NCI-H187 treated with DMSO at 0.1 percent for 48 hours (cell line): ENCODE measurements at places on chromosomes 3 and 15.

GRCh38 chr3:13544293-13544831 lies 4.6 kb upstream of the FBLN2 start:
- no peak for DNase-seq

DNA sequence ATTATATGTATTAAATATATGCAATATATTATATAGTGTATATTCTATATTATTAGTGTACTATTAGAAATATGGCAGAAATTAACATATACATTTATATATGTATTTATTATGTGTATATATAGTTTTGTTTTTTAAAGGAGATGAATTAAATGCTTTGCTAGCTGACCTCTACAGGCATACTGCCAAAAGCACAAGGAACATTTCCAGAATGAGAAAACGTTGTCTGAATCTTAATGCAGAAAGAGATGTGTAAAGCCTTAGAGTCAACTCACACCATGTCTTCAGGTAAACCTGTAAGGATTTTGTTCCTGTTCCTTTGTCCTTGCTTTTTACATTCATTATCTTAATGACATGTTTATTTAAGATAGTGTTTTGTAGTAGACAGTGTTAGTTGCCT lies 111.9 kb downstream of the ST8SIA2 start:
- no peak for DNase-seq

- DNase-seq, result no peak
These were observed 29.0 kb upstream of the TBC1D21 start for GRCh38 chr15:73844356-73844755.

GRCh38 chr3:52615166-52615565 lies 70.5 kb downstream of the PBRM1 start:
- DNase-seq, result no peak

GRCh38 chr3:143120716-143121240 lies 1.2 kb downstream of the CHST2 start:
- no peak for DNase-seq

DNA sequence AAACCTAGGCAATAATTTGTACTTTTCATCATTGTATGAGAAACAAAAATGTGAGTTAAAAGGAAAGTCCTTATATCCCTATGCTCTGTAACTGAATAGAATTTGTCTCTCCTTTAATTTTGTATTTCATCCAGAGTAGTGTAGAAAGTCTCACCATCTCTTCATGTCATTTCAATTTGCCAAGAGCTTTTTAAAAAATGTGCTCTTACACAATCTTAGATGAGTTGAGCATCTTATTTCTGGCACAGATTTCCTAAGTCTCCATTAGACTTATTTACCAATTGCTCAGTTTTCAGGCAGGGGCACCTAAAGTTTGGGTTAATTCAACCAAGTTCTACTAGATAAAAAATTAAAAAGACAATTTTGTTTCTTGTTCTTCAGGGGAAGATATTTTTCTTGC lies 201.5 kb upstream of the RBMS3 start:
- DNase-seq, result no peak

- DNase-seq, result no peak
These were observed 277.2 kb downstream of the CHST2 start for GRCh38 chr3:143396790-143397189.

- DNase-seq, result no peak
These were observed 32.5 kb downstream of the GBE1 start for GRCh38 chr3:81728766-81729544.

DNA sequence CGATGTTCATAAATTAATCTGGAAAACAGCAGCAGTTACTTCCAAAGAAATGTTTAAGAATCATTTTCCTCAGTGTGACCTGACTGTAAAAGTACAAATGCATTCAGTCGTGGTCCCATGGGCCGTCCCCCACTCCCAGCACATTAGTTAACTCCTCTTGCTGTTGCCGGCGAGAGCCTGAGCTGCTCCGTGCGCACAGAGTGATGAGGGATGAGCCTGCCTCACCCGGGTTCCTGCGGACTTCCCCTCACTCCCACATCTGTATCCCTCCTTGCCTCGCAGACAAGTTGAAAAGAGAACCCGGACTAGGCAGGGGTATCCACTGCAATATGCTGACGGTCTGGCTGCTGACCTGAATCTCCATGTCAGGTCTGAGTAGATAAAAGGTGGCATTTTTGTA lies 861.7 kb upstream of the NR2F2 start:
- no peak for DNase-seq

- DNase-seq, result no peak
These were observed 73.3 kb downstream of the UACA start for GRCh38 chr15:70690021-70690420.

DNA sequence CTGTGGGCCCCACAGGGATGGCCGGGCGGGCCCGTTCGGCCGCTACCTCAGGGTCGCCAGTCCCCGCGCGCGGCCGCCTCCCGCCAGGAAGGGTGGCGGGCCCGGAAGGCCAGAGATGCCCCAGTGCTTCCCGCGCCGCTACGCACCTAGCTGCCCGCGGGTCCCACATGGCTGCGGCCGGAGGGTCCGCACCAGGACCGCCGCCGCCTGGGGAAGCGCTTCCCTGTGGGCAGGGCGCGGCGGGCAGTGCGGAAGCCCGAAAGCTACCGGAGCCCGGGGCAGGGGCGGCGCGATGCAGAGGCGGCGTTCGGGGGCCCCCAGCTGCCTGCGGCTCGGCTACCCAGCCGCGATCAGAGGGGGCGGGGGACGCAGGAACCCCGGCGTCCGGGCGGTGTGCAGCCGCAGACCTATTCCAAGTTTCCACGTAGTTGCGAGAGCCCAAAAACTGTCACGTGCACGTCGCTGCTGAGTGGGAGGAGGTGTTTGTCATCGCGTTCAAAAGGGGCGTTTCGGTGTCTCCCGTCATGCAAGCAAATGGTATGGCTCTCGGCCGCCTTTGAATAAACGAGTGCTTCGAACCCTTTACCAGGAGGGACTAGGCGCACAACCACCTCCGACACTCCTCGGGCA lies at the start of gene TRANK1:
Gene TRANK1, minus strand, starts transcription at position 414 of the 630 bp plus-strand sequence. Its CDS starts 245 bp downstream, at position 169.
- DNase-seq, result no peak

DNA sequence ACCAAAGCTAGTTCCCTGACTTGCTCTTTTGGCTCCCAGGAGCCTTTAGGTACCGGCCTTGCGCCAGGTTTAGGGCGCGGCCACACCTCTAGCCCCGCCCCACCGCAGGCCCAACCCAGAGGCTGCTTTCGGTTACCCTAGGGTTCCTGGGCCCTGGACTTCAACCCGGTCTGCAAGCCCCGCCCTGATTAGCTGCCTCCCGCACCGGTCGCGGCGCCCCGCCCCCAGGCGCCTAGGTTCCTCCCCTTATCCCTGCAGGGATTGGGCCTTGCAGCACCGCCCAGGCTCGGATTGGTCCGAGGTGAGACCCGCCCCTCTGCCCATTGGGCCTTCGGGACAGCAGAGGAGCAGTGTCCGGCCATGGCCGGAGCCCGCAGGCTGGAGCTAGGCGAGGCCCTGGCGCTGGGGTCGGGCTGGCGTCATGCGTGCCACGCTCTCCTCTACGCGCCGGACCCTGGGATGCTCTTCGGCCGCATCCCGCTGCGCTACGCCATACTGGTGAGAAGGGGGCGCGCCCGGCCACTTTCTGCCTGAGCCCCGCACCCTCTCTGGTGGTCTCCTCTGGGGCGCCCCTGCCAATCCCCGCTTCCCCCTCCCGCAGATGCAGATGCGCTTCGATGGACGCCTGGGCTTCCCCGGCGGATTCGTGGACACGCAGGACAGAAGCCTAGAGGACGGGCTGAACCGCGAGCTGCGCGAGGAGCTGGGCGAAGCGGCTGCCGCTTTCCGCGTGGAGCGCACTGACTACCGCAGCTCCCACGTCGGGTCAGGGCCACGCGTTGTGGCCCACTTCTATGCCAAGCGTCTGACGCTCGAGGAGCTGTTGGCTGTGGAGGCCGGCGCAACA lies at the start of gene NUDT16:
Gene NUDT16, plus strand, starts transcription at position 330 of the 847 bp plus-strand sequence. Its CDS starts 31 bp downstream, at position 361.
- DNase-seq, result peak; percentile 87

GRCh38 chr3:70471464-70472342 lies 159.3 kb upstream of the MDFIC2 start:
- no peak for DNase-seq

- no peak for DNase-seq
These were observed 603.5 kb downstream of the MECOM start for GRCh38 chr3:169060037-169060436.

DNA sequence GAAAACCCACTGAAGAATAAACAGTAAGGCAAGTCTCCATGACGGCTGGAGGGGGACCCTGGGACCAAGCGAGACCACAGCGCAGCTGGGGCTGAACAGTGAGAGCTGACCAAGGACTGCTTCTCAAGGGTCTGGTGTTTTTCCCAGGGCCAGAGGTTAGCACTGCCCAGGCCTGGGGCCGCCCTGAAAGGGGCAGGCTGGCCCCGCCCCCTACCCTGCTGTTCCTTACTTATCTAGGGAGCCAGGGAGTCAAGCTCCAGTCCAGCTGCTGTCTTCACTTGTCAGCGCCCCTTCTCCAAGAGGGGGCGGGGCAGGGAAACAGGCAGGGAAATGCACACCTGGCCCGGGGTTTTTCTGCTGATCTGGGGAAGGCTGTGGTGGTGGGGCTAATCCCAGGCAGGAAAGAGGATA lies 51.6 kb upstream of the HACD2 start:
- DNase-seq, result no peak

- DNase-seq, result no peak
These were observed 289.8 kb upstream of the ROPN1 start for GRCh38 chr3:124281453-124282316.

GRCh38 chr3:157103280-157103679 lies 56.7 kb downstream of the CCNL1 start:
- DNase-seq, result no peak

DNA sequence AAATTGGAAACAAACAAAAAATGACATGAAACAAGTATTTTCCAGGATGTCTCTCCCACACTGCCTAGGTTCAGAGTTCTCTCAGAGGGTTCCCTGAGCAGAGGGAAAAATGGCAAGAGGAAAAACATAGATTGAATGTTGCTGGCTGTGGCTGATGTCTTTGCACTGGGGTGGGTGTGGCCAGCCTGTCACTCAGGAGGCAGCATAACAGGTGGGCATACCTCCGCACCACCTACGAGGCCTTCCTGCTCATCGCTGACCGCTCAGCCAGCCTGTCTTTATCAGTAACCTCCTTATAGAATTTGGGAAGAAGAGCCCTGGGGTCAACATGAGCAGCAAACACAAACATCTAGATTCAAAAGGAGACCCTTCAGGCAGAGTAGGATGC lies 216.6 kb upstream of the UMPS start:
- DNase-seq, result no peak

GRCh38 chr3:126828306-126828705 lies 124.3 kb downstream of the CHCHD6 start:
- no peak for DNase-seq

DNA sequence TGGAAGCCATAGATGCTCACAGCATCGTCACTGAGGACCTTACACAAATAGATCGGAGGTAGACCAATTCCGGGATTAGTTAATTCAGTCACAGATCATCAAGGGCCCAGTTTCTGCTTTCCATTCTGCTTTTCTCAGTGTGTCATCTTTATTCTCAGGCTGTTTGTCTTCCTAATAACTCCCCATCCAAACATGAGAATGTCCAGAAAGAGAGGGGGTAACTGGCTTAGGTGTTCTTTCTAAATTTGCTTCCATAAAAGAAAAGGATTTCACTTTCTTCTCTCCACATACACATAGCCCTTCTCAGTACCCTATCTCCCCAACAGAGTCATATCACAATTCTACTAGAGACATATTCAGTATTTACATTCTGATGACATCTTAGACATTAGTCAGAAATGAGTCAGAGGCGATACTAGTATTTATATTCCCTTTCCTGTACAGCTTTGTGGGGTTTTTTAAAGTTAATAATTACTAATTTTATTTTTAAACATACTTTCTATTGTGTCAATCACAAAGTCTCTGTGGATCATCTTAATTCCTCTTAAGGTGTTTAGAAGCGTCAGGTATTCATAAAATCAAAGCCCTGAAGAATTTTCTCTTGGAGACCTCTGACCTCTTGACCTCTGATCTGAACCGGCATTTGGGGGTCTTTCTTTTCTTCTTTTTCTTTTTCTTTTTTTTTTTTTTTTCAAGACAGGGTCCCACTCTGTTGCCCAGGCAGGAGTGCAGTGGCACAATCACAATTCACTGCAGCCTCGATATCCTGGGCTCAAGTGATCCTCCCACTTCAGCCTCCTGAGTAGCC lies 24.3 kb upstream of the IL12A start:
- DNase-seq, result no peak

GRCh38 chr15:75349851-75350588 lies 3.2 kb downstream of the NEIL1 start:
- DNase-seq, result no peak

GRCh38 chr15:78224023-78224411 lies 10.3 kb downstream of the ACSBG1 start:
- no peak for DNase-seq

DNA sequence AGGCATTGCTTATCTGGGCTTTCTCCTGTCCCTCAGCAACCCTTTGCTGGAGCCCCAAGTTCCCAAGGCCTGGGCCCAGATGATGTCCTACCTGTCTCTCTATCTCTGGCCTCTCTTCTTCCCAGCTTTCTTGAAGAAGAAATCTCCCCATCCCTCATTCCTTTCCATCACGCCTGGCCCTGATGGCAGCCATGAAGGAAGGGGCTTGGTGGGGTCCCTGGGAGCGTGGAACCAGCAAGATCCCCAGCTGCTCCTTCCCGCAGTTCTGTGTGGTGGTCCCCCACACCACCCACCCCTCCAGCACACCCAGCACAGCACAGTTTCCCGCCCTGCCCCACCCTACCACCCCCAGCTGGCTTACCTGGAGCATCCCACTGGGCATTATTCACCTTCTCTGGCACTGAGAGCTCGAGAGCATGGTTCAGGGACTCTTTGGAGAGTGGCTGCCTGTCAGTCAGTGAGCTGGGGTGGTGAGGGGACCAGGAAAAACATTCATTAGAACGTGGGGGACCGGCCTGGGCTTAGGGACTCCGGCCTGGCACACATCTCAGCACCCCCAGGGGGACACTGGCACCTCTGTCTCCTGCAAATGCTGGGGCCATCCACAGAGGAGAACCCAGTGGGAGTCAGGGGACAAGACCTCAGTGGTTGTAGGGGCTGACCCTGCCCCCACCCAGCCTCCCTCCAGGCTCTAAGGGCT lies 26.6 kb downstream of the ACSBG1 start:
- no peak for DNase-seq

GRCh38 chr3:57848177-57848738 lies 92.1 kb downstream of the SLMAP start:
- DNase-seq, result no peak

DNA sequence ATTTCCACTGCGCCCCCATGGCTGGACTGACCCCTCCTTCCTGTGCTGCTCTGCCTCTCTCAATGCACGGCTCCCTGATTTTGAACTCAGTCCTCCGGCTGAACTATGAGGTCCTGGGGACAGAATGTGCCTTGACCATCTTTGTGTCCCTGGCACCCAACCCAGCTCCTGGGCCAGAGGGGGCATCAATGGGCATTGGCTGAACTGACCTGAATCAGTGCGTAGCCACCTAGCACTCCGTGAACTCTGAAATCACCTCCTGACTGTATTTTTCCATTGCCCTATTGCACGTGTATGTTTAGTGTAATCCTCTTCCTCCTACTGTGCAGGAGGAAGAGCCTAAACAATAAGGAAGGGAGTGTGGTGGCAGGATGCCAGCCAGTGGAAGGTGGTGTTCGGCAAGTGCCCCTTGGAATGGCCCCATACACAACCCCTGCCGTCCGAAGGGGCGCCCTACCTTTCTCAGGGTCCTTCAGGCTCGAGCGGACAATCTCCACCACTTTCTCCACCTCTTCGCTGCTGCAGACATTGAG lies 33.5 kb downstream of the BDH1 start:
- DNase-seq, result no peak

- DNase-seq, result no peak
These were observed 89.0 kb downstream of the TMEM212 start for GRCh38 chr3:171932153-171932611.
